Peyer's patch (tissue), 4 donors: ENCODE measurements at places on chromosomes 3 and 15.

GRCh38 chr15:98241032-98241554 lies 280.6 kb downstream of the ARRDC4 start:
- no peaks in the 10 kb centered on the region for H3K27me3 ChIP-seq
- DNase-seq: no peak
- no peaks in the 10 kb centered on the region for H3K4me1 ChIP-seq

DNA sequence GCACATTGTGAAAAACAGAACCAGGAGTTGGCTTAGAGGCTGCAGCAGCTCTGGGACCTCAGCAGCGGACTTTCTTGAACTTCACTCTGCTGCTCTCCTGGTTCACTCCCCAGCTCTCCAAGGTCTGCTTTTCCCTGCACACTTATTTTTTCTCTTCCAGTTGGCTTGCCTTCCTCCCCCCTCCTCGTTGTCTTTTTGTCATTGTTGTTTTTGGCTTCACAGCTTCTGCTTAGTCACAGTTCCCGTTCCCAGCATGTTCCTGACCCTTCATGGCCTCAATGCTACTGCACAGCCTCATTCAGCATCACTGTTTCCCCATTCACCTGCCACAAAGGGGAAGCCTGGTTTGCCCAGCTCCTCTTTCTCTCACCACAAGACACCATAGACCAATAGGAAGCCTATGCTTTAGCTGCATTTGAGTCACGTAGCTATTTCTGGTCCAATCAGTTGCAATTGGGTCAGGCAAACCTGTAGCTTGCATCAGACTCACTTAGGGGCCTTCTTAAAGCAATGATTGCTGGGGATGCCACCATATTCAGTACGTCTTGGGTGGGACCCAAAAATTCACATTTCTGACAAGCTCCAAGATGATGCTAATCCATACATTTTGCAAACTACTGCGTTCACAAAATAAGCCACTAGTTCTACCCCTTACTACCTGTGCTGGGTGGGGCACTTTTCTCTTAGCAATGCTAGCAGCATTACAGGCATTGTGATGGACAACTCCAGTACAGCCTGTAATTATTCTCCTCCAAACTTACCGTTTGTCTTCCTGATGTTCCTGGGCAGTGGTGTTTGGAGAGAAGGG lies 7.8 kb upstream of the SUMF1 start:
- no peak overlapping the region for H3K4me3 ChIP-seq
- no peak overlapping the region for H3K27ac ChIP-seq
- DNase-seq: peak; percentile 42
- H3K36me3 ChIP-seq: no peaks in the 10 kb centered on the region
- no peaks in the 10 kb centered on the region for H3K27me3 ChIP-seq

GRCh38 chr3:151946606-151947005 lies 73.2 kb downstream of the SUCNR1 start:
- H3K4me3 ChIP-seq: no peak overlapping the region
- DNase-seq: no peak
- H3K27ac ChIP-seq: no peak overlapping the region
- H3K4me1 ChIP-seq: no peaks in the 10 kb centered on the region

DNA sequence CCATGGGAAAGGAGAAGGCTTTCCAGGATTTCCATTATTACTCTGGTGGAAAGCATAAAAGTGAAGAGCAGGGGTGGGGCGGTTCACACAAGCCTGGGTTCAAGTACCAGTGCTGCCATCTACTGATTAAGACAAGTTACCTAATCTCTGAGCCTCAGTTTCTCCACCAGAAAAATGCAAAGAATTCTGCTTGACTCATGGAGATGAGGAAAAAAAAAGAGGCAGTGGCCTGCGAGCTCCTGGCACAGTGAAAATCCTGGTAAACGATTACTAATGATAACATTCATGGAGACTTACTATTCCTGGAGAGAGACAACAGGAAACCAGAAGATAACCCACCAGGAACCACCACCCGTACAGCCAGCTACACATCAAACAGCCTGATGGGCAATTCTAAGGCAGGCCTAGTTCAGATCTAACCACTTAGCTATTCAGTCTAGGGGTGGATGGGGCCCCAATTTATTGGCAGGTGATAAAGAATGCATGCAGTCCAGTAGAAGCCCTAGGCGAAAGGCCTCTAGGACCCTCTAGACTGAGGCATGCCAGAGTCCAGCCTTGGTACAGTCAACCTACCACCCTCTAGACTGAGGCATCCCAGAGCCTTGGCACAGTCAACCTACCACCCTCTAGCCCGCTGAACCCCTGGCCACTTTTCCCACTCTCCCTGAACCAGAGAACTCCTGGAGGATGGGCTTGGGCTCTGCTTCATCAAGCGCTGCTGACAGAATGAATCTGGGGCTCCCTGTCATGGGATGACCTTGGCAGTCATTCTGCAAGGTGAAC lies 2.5 kb downstream of the AMOTL2 start:
- no peaks in the 10 kb centered on the region for H3K4me1 ChIP-seq
- no peak overlapping the region for H3K27ac ChIP-seq
- no peak for DNase-seq
- peak overlapping the region; percentile 8 for H3K4me3 ChIP-seq
- H3K27me3 ChIP-seq: no peaks in the 10 kb centered on the region

DNA sequence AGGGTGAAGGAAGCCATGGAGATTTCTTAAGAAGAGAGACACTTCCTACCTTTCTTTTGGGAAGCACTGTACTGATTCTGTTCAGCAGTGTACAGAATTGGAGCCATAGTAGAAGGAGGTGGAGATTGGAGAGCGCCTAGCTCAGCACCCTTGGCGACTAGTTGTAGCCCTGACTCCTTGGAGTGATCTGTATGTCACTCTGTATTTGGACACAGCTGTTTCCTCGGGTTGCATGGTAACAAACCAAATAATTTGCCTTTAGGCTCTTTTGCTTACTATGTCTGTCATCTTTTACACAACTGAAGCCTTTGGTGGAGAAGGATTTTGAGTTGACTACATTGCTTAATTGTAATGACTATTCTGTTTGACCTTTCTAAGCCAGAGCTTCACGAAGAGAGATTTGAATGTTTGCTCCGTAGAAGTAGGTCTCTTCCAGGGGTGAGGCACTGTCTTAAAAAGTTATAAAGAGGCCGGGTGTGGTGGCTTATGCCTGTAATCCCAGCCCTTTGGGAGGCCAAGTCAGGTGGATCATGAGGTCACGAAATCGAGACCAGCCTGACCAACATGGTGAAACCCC lies 77.1 kb downstream of the AKAP13 start:
- no peaks in the 10 kb centered on the region for H3K4me1 ChIP-seq
- H3K27ac ChIP-seq: no peak overlapping the region
- DNase-seq: no peak
- no peaks in the 10 kb centered on the region for H3K27me3 ChIP-seq

- H3K27ac ChIP-seq: no peak overlapping the region
- no peaks in the 10 kb centered on the region for H3K4me1 ChIP-seq
- DNase-seq: no peak
Measured at GRCh38 chr15:49982584-49982983, 136.4 kb downstream of the ATP8B4 start.

GRCh38 chr3:177300039-177300833 lies 103.0 kb upstream of the TBL1XR1 start:
- no peak overlapping the region for H3K4me3 ChIP-seq
- peak; percentile 78 for DNase-seq
- no peaks in the 10 kb centered on the region for H3K27me3 ChIP-seq
- peak overlapping the region; percentile 85 for H3K27ac ChIP-seq

- no peak overlapping the region for H3K4me3 ChIP-seq
- no peaks in the 10 kb centered on the region for H3K4me1 ChIP-seq
- no peaks in the 10 kb centered on the region for H3K27me3 ChIP-seq
- no peak for DNase-seq
- no peaks in the 10 kb centered on the region for H3K36me3 ChIP-seq
- no peak overlapping the region for H3K27ac ChIP-seq
Measured at GRCh38 chr15:95259965-95260364, 1028.6 kb downstream of the MCTP2 start.

GRCh38 chr15:55799291-55800212 lies 56.6 kb upstream of the PRTG start:
- no peaks in the 10 kb centered on the region for H3K4me1 ChIP-seq
- DNase-seq: no peak
- H3K4me3 ChIP-seq: no peak overlapping the region
- no peaks in the 10 kb centered on the region for H3K36me3 ChIP-seq
- no peaks in the 10 kb centered on the region for H3K27me3 ChIP-seq

- H3K4me1 ChIP-seq: no peaks in the 10 kb centered on the region
- no peak for DNase-seq
- no peak overlapping the region for H3K27ac ChIP-seq
- H3K36me3 ChIP-seq: no peaks in the 10 kb centered on the region
Measured at GRCh38 chr3:117200962-117201361, 491.4 kb downstream of the TUSC7 start.

GRCh38 chr3:81465510-81466200 lies 295.8 kb downstream of the GBE1 start:
- H3K27ac ChIP-seq: no peak overlapping the region
- H3K36me3 ChIP-seq: no peaks in the 10 kb centered on the region
- H3K27me3 ChIP-seq: no peaks in the 10 kb centered on the region
- DNase-seq: no peak
- no peak overlapping the region for H3K4me3 ChIP-seq
- H3K4me1 ChIP-seq: no peaks in the 10 kb centered on the region
